ENCODE measurements at places on chromosomes 6 and 20.

DNA sequence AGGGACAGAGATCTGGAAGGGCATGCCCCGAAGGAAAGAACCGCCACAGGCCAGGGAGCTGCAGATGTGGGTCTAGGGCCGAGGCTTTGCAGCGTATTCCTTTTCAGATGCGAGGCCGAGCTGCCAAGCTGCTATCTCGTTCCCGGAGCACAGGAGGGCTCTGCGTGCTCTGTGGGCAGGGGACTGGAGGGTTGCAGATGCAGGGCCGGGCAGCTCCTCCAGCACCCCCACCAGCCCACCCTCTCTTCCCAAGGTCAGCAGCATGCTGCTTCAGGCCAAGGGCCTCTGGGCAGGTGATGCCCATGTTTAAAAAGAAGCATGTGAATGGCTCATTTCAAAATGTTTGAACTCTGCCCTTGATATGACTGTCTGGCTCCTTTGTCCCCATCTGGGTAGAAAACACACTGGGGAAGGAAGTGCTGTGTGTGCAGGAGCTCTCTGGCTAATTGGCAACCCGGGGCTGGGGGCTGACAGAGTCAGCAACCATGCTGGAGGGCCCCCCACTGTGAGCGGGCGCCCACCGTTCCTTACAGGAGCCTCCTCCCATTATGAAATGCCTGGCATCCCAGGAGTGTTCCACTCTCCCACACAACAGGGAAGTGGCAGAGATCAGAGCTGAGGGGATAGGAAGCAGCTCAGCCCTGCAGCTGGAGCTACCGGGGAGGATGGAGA is 353.3 kb downstream of the ZFAND3 start:
- DNase-seq: peak; percentile 71

GRCh38 chr6:37168811-37169495 is 999 bp upstream of the PIM1 start:
- DNase-seq: peak; percentile 61

DNA sequence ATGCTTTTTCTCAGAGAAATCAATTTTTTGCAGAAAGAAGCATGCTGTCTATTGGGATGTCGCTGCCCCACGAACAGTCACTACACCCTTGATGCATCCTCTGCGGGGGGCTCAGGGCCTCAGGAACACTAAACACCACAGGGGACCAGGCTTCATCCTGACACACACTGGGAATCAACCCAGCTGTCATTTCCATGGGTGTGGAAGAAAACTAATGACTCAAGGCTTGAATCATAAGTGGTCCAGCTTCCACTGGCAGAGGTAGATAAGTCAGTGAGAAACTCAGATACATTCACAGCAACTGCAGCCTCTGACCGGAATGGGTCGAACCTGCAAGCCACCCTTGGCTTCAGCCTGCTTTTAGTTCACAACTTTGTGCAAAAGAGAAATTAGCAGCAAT is 81.3 kb upstream of the SPTLC3 start:
- no peak for DNase-seq

DNA sequence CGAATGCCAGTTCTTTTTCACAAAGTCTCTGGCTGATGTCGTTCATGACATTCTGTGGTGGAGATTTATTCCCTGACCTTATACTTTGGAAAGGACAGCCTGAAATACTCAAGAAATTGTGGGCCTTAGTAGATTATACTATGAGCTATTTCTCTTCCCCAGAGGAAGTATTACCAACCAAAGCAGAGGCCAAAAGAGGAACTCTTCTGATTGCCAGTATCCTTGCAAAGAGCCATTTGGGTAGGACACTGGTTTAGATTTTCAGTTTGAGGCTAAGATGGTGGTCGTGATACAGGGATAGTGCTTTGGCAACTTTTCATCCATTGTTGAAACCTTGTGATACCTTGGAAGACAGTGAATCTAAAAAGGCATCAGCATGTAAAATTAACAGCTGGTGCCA is 327.3 kb downstream of the HACE1 start:
- DNase-seq: no peak

DNA sequence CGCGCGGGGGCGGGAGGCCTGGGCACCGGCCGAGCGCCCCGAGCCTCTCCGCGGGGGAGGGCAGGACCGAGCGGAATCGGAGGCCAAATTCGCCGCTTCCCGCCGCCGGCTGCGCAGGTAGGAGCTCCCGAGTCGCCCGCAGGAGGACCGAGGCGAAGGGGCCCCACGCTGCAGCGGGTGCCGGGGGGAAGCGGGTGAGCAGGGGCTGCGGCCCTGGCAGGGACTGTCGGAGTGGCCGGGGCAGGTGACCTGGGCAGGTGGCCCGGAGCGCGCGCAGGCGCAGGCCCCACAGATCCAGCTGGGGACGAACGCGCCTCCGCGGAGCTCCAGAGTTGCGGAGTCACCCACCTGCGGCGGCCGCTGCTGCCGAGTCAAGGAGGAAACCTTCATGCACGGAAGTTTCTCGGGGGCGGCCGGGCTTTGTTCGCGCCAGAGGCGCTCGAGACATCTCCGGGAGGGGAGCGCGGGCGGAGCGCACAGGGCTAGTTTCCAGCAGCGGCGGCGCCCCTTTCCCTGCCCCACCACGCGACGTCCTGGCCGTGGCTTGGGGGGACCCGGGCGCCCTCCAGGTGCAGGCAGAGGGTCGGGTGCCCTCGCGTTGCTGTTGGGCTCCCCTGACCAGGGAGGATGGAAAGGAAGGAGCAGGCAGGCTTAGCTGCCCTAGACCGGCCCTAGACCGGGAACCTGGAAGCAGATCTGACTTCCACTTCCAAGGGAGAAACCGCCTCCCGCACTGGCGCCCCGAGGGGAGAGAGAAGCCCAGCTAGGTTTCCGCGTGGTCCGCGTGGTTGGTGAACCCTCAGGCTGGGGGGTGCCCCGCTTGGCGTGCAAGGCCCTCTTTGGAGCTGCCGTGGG is 590 bp downstream of the SLCO4A1 start:
- peak; percentile 90 for DNase-seq

DNA sequence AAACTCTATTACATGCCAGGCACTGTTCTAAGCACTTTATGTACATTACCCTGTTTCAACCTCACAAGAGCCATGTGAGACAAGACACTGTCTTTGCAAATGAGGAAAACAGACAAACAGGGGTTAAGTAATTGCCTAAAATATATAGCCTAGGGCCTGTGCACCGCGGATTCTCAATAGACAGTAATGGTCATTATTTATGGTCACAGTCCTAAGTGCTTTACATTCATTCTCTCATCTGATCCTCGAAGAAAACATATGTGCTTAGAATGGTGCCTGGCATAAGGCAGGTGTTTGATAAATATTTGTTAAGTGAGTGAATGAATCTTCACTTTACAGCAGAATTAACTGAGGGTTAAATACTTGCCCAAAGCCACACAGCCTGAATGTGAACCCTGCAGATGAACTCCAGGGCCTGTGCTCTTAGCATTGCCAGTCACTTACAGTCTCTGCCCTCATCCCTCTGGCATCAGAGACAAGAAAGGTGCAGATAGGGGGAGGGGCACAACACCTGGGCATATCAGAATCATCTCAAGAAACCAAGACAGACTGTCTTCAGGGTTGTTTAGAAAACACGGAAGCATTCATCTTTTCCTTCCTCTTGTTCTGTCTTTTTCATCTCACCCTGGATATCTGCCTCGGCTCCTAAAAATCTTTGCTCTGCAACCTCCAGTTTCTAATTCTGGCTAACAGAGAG is 92.8 kb upstream of the SASH1 start:
- DNase-seq: no peak

DNA sequence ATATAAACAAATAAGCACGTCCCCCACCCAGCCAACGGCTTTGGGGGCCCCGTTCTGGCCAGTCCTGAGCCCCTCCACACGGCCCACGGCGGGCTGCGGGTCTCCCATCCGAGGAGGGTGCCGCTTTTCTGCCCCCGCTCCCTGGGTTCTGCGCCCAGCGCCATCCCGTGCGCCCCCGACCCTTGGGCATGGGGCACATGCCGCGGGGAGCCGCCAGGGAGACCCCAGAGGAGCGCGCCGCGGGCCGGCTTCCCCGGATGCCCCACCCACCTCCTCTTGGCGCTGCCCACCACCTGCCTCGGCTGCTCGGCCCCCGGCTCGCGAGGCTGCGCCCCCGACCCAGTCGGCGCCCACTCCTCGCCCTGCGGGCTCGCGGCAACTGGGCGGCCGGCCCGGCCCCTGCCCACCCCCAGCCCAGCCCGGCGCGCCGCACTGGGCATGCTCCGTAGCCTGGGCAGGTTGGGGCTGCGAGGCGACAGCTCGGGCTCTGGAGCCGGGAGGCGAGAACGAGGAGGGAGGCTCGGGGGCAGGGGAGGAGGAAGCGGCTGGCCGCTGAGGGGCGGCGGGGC is 570 bp upstream of the PLCB4 start:
- DNase-seq: peak; percentile 90

DNA sequence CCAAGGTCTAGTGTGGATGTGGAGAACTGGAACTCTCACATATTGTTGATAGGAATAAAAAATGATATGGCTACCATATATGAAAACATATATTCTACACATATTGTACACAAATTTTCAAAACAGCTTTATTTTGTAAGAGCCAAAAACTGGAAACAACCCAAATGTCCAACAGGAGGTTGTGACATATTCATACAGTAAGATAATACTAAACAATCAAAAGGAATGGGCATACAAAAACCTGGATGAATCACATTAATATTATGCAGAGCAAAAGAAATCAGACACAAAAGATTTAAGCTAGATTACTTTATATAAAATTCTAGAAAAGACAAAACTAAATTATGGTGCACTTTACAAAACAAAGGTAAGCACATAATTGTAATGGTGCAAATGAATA is 223.9 kb downstream of the SIM1 start:
- DNase-seq: no peak

GRCh38 chr6:74249658-74250057 is 553.7 kb downstream of the CD109 start:
- DNase-seq: no peak

- DNase-seq: no peak
These were observed 49.8 kb upstream of the STXBP5 start for GRCh38 chr6:147154454-147154853.

GRCh38 chr6:164243949-164244348 is 829.4 kb downstream of the QKI start:
- DNase-seq: no peak

- DNase-seq: no peak
These were observed 69.3 kb downstream of the IBTK start for GRCh38 chr6:82178077-82178758.

DNA sequence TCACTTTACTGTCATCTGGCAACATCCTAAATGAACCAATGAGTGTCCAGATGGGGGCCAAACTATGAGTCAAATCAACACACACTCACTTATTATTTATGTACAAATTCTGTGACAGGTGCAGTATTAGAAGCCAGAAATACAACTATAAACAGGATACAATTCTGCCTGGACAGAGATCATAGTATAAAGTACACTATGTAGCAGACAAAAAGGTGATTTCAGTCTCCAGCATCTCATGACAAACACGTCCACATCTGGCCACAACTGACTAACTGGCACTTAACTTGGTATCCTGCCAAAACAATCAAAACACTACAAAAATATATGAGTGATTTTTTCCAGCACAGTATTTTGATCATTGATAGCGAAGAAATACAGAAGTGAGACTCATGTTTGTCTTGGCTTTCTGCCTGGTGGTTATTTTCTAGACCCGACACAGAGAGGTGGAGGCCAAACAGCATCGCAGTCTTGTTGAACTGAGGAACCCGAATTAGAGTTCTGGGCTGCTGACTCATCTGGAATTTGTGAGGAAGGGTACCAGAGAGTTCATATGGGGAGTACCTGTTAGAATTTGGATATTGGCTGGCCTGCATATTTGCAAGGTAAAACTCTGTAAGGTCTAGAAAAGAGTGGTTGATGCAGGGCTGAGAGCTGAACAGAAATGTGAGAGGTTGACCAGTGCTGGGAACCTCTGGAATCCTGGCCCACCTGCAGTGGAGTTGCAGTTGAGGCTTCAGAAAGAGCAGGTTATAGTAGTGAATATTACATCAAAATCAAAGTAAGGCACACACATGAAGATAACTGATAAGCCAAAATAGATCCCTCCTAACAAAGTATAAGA is 475.2 kb downstream of the PTPRT start:
- DNase-seq: no peak

DNA sequence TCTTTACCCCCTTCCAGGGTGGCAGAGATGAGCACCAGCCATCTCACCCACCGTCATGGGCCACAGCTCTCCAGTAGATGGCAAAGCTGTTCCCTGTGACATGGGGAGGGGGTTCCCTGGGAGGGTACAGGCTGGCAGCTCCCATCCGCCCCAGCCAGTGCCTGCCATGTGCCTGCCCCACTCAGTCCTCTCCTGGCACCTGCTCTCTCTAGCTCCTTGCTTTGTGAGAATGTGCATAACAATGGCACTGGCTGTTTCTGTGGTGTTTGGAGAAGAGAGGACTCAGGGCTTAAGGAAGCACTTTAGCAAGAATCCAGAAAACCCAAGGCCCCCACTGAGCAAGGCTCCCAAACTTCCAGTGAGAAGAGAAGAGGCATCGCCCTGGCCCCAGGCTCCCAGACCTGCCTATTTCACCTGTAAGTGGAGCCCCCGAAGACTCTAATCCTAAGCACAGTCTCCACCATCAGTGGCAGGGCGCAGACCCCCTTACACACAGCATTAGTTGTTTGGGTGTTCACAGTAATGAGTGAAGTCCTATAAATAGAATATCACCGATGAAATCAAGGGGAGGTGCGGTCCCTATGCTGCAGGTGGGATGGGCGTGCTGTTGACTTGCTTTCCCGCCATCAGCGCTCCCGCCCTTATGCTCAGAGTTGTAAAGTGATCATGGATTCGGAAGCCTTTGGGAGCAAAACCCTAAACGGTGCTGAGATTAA is 110.2 kb downstream of the AGPAT4 start:
- peak; percentile 74 for DNase-seq

DNA sequence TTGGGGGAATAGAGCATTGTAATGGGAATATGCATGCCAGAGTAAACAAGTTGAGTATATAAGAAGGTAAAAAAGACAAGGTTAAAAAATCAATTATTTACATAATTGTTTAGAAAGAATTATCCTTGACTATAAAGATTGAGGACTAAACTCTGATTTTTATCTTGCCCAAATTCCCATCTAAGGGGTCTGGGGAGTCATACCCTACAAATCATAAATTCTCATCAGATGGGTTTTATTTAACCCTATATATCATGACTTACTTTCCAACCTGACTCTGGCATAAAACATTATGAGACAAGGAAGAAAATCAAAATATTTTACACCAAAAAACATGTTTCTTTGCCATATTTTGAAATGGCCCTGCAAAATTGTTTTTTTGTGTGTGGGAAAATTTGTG is 12.7 kb downstream of the OR2B2 start:
- DNase-seq: no peak

GRCh38 chr6:113857556-113858479 is 673 bp downstream of the MARCKS start:
- peak; percentile 68 for DNase-seq

GRCh38 chr6:90819483-90819882 is 232.6 kb upstream of the MAP3K7 start:
- DNase-seq: no peak

GRCh38 chr6:13846841-13847240 is 32.5 kb upstream of the MCUR1 start:
- DNase-seq: peak; percentile 83

- DNase-seq: no peak
These were observed 3.2 kb downstream of the CDC40 start for GRCh38 chr6:110183292-110183885.

DNA sequence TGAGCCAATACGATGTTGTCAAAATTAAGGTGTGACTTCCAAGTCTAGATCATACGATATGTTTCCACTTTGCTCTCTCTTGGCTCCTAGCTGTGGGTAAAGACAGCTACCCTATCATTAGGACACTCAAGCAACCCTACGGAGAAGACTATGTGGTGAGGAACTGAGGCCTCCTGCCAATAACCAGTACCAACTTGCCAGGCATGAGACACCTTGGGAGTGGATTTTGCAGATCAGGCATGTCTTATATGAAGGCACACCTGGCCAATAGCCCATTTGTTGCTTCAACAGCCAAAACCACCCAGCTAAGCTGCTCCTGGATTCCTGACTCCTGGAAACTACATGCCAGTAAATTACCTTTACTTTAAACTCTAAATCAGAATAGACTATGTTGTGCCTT is 863.4 kb downstream of the DHX35 start:
- DNase-seq: no peak
